ENCODE measurements at places on chromosomes 6 and 20. TPM values are rescaled to one million over a fixed set of nuclear protein-coding genes. Genes with fewer than 3 reads are reported as not detected.

The SOX4 gene
- total RNA-seq, result 4.5 TPM

The CLIC5 gene
- 2.6 TPM for total RNA-seq

The CD24 gene
- total RNA-seq, result 0.14 TPM

The PMEPA1 gene
- 0.25 TPM for total RNA-seq

The PPP1R3D gene
- 6.3 TPM for total RNA-seq

The SNX9 gene
- total RNA-seq, result 6.4 TPM

The JPH2 gene
- not detected for total RNA-seq

The MUCL3 gene
- total RNA-seq, result not detected

Data from T-helper 2 cell treated with Interferon-gamma antibody and Interleukin-4, amounts not matched to agents 100 ng/mL and 5 ng/mL, for 36 hours (primary cell).